ENCODE measurements at places on chromosomes 1 and 21.

GRCh38 chr1:98251497-98251896 is 330.7 kb upstream of the DPYD start:
- DNase-seq, result no peak

- DNase-seq, result no peak
Observed at GRCh38 chr1:177256153-177257075, 85.7 kb downstream of the BRINP2 start.

- DNase-seq, result no peak
Observed at GRCh38 chr1:107943694-107944093, 21.3 kb downstream of the VAV3 start.

DNA sequence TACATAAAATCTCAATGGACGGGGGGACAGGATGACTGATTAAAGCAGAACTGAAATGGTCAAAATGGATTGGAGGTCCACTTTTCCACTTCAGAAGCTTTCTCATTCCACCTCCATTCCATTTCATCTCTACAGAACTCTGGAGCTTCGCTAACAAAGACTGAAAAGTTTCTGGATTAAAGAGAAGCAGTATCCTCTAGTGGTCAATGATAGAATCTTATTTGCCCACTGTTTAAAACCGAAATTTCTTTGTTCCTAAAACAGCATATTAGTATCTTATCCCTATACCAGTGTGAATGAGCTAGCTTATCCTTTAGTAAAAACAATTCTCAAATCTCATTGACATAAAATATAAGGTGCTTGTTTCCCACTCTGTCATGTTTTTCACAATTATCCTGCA is 890.6 kb downstream of the KCNT2 start:
- no peak for DNase-seq

DNA sequence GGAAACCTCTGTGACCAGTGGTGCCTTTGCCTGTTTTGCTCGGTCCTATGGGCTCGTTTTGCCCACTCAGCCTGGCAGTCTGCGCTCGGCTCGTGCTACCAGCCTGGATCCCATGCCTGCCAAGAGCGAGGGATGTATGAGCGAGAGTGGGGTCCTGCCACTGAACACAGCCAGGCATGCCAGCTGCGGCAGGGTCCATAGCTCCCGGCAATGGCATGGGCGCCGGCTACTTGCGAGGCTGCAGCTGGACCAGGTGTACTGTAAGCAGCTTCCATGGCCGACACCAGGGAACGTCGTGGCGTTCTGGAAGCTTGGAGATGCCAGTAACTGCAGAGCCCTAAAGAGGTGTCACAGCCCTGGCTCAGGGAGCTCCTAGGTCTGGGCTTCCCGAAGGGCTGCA is 22.4 kb upstream of the TGFB2 start:
- no peak for DNase-seq

DNA sequence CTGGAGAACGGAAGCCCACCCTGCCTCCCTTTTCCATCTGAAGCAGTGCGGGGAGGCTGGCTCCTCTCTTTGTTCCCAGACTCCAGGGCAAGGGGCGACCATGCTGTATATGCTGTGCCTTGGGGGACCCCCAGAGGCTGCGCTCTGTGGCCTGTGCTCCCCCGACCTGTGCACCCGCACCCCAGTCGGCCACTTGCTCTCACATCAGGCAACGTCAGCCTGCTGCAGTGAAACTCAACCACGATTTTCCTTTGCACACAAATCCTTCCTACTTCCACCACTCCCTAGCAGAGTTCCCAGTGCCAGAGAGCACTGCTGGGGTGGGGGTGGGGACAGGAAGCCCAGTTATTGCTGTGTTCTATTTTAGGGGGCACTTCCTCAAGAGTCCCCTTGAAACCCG is 52.5 kb downstream of the SIM2 start:
- no peak for DNase-seq
